Stimulated activated CD8-positive, alpha-beta memory T cell treated with anti-CD3 and anti-CD28 coated beads, Interleukin-2, amount 100 ng/mL, for 48 hours (primary cell): ENCODE measurements at places on chromosomes 7 and 10.

- DNase-seq, result no peak
Measured at GRCh38 chr7:135917721-135918120, 59.4 kb downstream of the MTPN start.

DNA sequence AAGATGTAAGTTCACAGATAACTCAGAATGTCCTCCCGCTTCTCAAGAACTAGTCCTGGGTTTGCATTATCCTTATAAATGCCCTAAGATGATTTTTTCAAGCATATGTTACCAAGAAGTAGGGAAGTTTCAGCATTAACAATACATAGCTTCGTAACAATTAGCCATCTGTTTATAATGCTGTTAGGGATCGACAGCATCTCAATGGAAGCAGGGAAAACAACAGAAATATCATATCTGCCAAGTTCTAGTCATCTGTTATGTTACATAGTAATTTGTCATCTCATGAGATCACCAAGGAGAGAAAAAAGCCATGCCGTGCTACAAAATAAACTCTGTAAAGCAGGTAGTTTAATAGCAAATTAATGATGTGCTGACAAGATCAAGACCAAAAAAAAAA, 731.5 kb upstream of the C7orf33 start:
- no peak for DNase-seq

DNA sequence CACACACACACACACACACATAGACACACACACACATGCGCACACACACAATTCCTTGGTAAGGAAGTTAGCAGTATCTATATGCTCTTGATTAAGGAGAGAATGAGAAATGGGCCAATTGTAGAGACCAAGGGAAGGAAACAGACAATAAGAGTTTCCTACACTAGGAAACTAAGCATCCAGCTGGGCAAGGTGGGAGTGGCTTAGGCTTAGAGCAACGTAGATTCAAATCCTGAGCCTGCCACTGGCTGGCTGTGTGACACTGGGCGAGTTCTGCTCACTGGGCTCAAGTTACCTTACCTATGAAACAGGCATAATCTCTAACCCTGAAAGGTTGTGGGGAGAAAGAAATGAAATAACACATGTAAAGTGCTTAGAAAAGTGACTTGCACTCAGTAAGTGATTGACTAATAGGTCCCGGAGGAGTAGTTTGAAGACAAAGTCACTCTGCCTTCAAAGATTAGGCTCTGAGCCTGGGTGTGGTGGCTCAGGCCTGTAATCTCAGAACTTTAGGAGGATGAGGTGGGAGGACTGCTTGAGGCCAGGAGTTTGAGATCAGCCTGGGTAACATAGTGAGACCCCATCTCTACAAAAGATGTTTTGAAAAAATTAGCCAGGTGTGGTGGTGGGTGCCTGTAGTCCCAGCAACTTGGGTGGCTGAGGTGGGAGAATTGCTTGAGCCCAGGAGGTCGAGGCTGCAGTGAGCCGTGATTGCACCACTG, 701.4 kb downstream of the PARD3 start:
- DNase-seq, result no peak

DNA sequence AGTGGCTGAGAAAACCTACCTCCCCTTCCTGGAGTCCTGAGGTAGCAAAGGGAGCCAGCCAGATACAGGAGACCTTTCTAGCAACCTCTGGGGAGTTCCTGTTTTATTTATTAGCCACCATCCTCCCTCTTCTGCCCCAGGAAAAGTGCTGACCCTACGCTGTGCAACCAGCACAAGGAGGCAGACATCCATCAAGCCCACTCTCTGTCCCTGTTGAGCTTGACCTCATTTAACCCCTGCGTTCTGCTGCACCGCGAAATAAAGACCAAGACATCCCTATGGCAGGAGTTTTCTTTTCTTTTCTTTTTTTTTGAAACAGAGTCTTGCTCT, 25.3 kb upstream of the ANKRD2 start:
- no peak for DNase-seq

GRCh38 chr7:135204341-135204749, 7.0 kb downstream of the WDR91 start:
- no peak for DNase-seq

DNA sequence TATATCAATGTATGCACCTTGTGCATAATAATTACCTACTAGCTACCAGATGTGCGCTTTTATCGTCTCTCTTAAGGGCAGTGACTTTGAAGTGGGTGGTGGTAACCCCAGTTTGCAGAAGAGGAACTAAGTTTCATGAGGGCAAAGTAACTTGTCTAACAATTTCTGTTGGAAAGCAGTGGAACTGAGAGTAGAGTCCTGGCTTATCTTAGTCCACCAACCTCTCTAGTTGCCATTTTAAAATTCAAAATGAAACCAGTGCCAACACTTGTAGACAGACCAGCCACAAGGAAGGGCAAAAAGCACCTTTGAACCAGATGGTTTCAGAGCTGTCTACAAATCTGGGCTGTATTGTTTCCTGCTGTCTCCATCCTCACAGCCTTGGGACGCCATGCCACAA, 32.0 kb upstream of the RBM20 start:
- no peak for DNase-seq

DNA sequence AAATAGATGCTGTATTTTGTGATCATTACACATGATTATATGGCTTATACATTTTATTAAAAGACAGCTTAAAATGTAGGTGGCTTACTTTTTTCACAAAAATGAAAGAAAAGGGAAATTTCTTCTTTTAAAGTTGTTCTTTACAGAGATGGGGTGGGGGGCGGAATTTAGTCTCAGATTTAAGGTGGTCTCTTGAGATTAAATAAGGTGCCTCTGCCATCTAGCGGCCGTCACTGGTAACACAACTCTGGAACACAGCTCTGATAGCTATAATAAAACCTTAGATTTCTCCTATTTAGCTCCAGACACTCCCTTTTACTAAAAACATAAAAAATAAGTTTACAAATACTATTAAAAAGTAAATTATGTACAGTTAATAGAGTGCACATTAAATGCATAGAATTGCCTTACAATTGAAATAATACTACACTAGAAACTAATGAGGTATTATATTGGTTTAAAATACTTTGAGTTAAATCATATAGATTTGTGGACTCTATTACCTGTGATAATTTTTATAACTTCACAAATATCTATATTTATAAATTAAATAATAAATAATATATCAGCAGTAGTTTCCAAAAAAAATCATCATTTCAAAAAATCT, 210.9 kb downstream of the DGKB start:
- DNase-seq, result peak; percentile 28

DNA sequence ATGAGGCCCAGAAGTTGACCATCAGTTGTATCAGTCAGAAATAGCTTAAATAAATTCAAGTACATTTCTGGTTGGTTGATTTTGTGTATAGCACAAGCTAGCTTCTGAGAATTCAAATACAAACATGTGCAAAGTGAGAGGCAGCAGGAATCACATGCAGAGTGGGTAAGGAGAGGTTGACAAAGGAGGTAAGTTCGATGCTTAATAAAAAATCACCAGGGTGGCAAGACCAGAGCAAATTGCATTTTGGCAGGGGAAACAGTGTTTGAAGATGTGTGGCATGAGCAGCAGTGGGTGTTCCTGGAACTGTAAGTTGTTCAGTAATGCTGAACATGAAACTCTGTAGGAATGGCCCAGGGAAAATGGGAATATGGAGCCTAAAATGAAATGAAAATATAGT, 52.6 kb downstream of the GNAI1 start:
- DNase-seq, result no peak

- DNase-seq, result no peak
Measured at GRCh38 chr10:29517352-29517923, 117.3 kb downstream of the SVIL start.

- DNase-seq, result no peak
Measured at GRCh38 chr10:68251151-68251550, 19.2 kb upstream of the ATOH7 start.

GRCh38 chr7:112331492-112331891, 118.8 kb upstream of the IFRD1 start:
- no peak for DNase-seq

- no peak for DNase-seq
Measured at GRCh38 chr7:1708596-1709251, 38.6 kb downstream of the ELFN1 start.

GRCh38 chr10:119754936-119755335, 29.1 kb downstream of the INPP5F start:
- no peak for DNase-seq

GRCh38 chr7:4824120-4824775, 37.6 kb downstream of the PAPOLB start:
- no peak for DNase-seq

GRCh38 chr10:44581996-44582395, 197.1 kb upstream of the CXCL12 start:
- no peak for DNase-seq

- no peak for DNase-seq
Measured at GRCh38 chr7:150586068-150586784, 19.0 kb downstream of the GIMAP4 start.

DNA sequence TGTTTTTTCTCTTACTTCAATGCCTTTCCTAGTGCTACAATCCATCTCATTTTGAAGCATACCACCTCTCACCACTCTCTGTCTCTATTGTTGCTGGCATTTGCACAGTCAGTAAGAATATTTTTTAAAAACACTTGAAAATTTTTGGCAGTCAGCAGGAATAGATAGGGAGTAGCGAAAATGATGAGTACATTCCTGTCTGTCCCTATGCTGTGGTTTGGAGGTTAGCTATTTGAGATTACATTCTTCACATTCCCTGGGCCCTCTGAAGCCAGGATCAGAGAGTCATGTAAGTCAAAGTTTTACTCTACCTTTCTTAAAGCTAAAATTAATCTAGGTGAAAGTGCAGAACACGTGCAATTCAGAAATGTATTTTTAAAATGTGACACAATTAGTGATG, 53.0 kb upstream of the MAGI2 start:
- no peak for DNase-seq

GRCh38 chr7:41197769-41198168, 505.1 kb downstream of the INHBA start:
- DNase-seq, result no peak

- no peak for DNase-seq
Measured at GRCh38 chr7:135282561-135283254, 49.1 kb downstream of the STRA8 start.

DNA sequence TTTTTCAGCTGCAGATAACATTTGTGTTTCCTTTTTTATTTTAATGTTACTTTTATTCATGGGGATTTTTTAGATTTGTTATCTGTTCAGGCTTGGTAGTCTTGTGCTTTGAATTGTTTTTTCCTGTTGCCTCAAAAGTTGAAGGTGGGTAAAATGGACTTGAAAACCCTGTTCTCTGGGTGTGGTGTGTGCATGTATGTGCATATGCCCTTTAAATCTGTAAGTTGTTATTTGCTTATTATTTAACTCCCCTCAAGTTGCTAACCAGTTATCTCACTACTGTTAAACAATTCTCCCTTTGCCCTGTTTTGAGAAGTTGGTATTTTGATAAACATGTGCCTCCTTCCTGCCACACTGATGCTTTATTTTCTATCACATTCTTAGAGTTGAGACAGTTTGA, 30.6 kb downstream of the TSPAN14 start:
- DNase-seq, result no peak

GRCh38 chr10:102581401-102581800, 62.9 kb upstream of the TRIM8 start:
- no peak for DNase-seq

- no peak for DNase-seq
Measured at GRCh38 chr10:79184657-79185056, 115.9 kb downstream of the ZMIZ1 start.

DNA sequence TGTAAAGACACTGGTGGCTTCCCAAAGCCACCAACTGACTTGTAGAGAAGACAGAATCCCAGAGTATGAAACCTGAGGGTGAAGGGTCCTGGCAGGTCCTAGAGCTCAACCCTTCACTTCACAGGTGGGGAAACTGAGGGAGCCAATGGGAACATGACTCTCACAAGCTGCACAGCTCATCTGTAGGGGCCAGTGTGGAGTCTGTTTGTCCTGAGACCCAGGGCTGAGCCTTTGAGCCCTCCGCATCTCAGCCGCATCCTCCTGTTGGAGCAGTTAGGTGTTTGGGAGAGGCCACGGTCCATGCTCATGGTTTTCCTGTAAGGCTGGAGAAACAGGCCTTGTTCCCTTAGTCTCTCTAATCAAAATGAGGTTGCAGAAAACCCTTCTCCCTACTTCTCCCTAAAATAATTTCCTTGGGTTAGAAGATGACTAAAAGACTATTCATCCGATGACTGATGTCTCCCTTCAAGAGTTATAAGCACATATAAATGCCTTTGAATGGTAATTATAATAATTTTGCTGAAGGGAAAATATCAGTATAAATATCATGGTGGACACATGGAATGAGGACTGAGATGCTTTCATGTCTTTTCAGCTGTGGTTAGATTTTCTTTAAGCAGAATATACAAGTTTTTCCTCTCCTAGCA, 10.3 kb downstream of the HTRA1 start:
- no peak for DNase-seq

DNA sequence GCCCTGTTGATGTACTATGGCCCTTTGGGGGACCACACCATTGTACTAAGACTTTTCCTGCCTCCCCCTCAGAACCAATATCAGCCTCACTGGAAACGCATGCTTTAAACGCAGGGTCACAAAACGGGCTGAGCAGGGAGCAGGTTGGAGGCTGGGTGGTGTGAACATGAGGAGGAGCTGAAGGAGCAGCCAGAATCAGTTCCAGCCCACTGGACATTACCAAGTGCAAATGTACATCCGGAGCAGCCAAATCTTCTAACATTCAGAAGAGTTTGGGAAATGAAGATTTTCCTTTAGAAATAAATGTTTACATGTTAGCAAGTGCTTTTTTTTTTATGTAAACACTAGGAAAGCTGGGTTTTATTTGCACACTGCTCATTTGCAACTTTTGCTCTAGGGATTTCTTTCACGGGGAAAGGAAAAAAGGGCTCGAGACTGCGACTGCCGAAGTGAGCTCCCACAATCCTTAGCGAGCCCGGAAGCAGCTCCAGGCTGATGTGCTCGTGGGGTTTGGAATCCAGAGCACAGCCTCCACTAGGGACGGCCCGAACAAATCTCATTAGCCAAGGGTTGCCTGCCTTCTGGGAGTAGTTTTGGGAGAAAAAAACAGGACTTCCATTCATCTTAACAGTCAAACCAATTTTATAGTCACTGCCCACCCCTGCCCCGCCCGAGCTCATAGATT, 108.0 kb upstream of the YAE1 start:
- no peak for DNase-seq

GRCh38 chr10:128051548-128051947, 74.7 kb downstream of the MKI67 start:
- no peak for DNase-seq

- peak; percentile 44 for DNase-seq
Measured at GRCh38 chr7:2510909-2511768, 8.4 kb upstream of the LFNG start.

- no peak for DNase-seq
Measured at GRCh38 chr7:27345164-27345887, 102.7 kb downstream of the EVX1 start.

GRCh38 chr10:131702531-131703356, 198.1 kb upstream of the PPP2R2D start:
- DNase-seq, result no peak

- DNase-seq, result peak; percentile 17
Measured at GRCh38 chr10:21732067-21732772, 198.2 kb downstream of the MLLT10 start.

- no peak for DNase-seq
Measured at GRCh38 chr10:75726522-75727483, 295.4 kb downstream of the LRMDA start.
